NCI-H1417 (cell line): ENCODE measurements at places on chromosomes 13 and 19.
A peak's percentile ranks its signal among the peaks of the same experiment; 100 is the strongest.

GRCh38 chr13:34567597-34567996 is 374.5 kb upstream of the NBEA start:
- no peak for DNase-seq

GRCh38 chr13:88866195-88866594 is 1195.0 kb downstream of the SLITRK5 start:
- DNase-seq: no peak

DNA sequence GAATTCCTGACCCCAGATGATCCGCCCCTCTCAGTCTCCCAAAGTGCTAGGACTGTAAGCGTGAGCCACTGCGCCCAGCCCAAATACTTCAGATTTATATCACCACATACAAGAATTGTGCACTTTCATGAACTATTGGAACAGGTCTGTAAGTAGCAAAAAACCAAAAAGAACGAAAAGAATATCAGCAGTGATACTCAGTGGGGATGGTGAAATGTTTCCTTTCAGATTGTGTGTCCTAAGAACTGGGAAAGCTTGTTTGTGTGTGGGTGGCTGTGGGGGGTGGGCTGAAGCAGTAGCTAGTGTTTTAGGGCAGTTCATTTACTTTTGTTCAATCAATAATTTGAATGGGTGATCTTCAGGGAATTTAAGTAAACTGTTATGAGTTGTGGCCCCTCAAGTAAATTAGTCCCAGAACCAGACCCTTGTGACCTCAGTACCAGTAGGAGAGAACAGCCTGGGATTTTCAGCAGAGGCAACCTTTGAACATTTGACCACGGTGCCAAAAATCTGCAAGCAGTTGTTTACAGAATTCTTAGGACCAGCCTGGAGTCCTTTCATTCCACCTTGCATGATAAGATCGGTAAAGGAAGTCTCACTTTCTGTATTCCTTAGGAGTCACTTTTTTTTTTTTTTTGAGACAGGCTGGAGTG is 106.6 kb downstream of the LRCH1 start:
- no peak for DNase-seq

DNA sequence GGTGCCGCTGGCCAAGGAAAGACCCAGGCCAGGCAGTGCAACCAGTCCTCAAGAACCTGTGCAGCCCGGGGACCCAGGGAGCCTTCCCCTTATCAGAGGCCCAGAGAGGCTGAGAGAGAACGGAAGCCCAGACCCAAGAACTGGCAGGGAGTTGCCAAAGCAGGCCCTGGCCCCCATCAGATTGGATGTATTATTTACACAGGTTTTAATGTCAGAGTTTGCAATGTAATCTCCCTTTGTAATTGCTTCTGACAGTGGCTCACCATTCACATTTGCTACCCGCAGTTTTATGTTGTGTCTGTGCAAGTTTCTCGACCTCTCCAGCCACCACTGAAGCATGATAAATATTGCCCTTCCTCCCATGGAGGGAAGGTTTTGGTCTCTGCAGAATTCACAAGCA is 660.9 kb downstream of the LIG4 start:
- peak; percentile 95 for DNase-seq

- DNase-seq: no peak
Observed at GRCh38 chr13:86839221-86839620, 832.0 kb upstream of the SLITRK5 start.

DNA sequence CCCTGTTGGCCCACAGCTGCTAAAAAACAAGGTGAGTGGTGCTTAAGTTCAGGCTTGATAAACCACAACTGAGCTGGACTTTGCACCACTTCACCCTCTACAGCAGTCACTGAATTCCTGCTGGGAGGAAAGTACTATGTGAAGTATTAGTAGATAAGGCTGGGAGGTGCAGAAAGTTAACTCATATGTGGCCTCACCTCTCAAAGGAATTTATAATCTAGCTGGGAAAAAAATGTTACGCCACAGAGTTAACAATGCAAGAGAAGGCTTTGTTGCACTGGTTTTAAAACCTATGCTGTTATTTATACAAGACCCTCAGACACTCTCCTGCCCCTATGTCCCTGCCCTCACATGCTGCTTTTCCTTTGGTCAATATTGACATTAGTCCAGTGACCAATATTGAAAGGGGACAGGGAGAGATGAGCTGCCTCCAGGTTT is 60.9 kb downstream of the LIG4 start:
- DNase-seq: peak; percentile 73

DNA sequence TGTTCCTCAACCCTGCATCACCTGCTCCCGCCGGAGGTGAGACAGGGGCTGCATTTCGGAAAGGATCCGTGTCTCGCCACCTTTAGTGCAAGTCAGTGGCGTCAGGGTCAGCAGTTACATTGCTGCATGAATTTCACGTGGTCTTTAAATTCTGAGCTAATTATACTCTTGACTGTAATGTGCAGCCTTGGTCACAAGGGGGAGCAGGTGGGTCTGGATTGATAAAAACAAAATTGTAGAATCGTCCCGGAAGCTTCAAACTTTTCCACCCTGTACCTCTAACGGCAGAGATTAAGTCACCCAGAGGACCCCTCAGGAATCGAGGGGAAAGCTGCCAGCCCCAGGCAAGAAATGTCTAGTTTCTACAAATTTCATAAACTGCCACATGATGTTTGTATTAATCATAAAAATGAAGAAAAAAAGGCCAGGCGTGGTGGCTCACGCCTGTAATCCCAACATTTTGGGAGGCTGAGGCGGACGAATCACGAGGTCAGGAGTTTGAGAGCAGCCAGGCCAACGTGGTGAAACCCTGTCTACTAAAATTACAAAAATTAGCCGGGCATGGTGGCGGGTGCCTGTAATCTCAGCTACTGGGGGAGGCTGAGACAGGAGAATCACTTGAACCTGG is 20.2 kb downstream of the BBC3 start:
- peak; percentile 77 for DNase-seq

DNA sequence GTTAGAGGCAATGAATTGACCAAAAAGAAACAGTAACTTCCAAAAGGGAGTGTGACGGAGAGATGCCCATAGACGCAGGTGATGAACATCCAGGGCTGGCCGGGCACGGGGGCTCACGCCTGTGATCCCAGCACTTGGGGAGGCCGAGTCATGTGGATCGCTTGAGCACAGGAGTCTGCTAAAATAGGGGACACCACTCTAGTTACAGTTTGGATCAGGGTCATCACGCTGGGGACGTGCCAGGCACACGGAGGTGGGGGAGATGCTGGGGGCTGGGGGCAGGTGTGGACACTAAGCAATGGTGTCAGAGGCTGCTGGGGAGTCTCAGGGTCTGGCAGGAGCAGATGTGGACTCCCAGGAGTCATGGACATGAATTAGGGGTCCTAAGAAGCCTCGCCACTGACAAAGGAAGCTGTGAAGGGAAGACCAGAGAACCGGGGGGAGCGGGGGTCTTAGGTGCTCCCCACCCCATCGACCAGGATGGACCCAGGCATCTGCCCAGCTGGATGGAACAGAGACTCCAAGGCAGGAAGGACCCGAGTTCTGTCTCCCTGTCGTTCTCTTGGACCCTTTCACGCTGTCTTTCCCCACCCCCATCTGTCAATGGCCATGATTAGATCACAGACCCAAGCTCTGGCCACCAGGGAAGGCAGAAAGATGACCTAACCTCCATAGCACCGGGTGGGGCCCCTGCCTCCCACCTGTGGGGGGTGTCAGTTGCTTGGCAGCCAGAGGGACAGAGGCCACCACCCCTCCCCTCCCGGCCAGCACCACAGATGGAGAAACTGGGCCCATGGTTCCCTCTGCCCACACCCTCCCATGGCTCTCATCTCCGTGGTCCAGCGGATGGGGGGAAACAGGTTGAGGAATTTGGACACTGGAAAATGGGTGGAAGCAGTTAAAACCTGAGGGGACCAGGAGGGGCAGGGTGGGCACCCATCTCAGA is 19.6 kb downstream of the CCDC8 start:
- DNase-seq: no peak

- DNase-seq: no peak
Observed at GRCh38 chr19:14442891-14443631, 10.0 kb downstream of the PKN1 start.

DNA sequence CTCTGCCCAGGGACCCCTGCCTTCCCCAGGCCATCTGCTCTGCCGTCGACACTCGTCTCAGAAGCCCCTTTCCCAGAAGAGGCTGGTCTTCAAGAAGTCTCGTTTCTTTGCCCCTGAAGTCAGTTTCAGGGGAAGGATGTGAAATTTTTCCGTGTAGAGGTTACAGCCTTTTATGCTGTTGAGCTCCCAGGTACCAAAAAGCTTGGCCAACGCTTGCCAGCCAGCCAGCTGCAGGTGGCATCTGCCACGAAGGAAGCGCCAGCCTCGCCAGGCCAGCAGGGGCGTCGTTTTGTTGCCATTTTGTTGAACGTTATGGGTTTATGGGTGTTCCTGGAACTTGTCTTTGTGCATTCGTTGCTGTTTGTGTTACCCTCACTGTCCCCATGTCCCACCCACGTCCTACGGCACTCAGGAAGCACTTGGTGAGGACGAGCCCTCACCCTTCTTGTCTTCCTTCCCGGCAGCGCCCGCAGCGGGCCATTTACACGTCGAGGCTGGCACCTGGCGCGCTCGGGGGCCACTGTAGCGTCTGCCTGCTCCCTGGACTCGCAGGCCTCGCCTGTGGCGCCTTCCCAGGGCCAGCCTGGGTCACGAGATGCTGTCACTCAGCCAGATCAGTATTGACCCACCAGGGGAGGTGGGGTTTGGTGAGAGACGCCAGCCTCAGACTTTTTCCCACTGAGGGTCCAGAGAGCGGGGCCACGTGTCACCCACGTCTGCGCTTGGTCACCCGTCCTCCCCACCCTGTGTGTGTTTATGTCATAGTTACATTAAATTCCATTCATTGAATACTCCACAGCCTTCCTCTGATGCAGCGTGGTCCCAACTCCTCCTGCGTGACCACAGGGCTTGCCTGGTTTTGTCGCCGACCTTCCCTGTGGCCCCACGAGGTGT is 37.1 kb downstream of the AP1M1 start:
- no peak for DNase-seq

- DNase-seq: no peak
Observed at GRCh38 chr19:46073268-46073922, 32.6 kb upstream of the IGFL4 start.

GRCh38 chr19:51375504-51376221 is 3.2 kb upstream of the NKG7 start:
- DNase-seq: no peak

GRCh38 chr19:35144600-35145436 is 1.8 kb downstream of the FXYD7 start:
- no peak for DNase-seq

DNA sequence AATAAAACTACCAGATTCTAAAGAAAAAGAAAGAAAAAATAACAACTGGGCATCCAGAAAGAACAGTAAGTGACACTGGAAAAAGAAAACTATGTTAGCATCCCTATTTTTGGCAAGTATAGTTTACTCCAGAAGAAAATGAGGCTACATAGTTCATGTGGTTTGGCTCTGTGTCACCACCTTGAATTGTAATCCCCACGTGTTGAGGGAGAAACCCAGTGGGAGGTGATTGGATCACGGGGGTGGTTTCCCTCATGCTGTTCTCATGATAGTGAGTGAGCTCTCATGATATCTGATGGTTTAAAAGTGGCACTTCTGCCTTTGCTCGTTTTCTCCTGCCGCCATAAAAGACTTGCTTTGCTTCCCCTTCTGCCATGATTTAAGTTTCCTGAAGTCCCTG is 76.9 kb downstream of the ITGBL1 start:
- no peak for DNase-seq

- DNase-seq: no peak
Observed at GRCh38 chr13:100662468-100663211, 12.0 kb downstream of the TMTC4 start.

GRCh38 chr19:30696514-30696913 is 324.3 kb downstream of the ZNF536 start:
- no peak for DNase-seq

- DNase-seq: peak; percentile 22
Observed at GRCh38 chr13:67437244-67437643, 207.1 kb upstream of the PCDH9 start.

- peak; percentile 83 for DNase-seq
Observed at GRCh38 chr19:6048793-6049405, 61.4 kb downstream of the RFX2 start.

- DNase-seq: no peak
Observed at GRCh38 chr19:17754634-17755442, 3.6 kb downstream of the FCHO1 start.

DNA sequence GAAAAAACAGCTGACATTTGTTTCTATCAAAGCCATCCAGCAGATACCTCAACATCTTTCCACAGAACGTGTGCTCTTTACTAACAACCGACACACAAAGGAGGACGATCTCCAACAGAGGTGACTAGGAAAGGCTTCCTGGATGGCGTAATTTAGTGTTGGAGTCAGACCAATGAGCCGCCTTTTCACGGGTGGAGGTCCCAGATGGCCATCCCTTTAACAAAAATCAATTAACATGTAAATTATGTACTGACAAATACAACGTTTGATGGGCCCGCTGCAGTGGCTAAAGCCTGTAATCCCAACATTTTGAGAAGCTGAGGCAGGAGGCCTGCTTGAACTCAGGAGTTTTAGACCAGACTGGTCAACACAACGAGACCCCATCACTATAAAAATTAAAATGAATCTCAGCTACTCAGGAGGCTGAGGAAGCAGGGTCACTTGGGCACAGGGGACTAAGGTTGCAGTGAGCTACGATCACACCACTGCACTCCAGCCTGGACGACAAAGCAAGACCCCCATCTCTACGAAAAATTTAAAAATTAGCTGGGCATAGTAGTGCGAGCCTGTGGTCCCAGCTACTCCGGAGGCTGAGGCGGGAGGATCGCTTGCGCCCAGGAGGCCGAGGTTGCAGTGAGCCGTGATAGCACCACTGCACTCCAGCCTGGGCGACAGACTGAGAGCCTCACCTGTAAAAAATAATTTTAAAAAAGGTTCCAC is 1.2 kb upstream of the DPY19L3 start:
- DNase-seq: no peak

DNA sequence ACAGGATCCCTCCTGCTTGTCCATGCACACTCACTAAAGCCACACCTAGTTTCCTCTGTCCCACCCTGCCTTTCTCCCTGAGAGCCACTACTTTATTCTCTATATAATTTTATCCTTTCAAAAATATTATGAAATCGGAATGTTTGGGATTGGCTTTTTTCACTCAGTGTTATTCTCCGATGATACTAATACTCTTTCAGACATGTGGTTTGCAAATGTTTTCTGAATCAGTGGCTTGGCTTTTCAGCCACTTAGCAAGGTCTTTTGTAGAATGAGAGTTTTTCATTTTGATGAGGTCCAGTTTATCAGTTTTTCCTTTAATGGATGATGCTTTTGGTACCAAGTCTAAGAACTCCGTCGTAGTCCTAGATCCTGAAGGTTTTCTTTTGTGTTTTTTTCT is 11.6 kb downstream of the SPATA13 start:
- DNase-seq: no peak

GRCh38 chr13:95226476-95226875 is 74.8 kb downstream of the ABCC4 start:
- DNase-seq: no peak

DNA sequence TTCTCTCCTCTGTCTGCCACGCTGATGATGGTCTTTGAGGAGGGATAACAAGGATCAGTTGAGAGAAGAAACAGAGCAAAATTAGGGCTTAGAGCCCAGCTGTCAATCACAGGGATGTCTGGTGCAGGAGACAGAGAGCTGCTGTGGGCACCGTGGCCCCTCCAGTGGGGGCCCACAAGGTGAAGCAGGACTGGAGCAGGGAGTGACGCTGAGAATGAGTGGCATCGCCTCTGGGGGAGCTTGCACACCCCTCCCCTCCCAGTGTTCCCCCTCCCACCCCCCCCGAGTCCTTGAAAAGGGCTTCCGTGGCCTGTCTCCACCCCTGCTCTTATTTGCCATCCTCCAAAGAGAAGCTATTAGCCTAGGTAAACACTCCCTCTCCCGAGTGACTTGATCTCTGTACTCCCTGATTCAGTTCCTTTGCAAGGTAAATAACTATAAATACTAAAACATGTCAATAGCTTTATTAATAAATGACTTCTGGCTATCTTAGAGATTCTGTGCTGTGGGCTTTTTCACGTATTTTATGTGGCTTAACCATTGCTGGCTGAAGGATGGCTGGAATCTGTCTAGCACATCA is 440.0 kb downstream of the ZNF536 start:
- no peak for DNase-seq
